ENCODE measurements at places on chromosomes 11 and 22.

DNA sequence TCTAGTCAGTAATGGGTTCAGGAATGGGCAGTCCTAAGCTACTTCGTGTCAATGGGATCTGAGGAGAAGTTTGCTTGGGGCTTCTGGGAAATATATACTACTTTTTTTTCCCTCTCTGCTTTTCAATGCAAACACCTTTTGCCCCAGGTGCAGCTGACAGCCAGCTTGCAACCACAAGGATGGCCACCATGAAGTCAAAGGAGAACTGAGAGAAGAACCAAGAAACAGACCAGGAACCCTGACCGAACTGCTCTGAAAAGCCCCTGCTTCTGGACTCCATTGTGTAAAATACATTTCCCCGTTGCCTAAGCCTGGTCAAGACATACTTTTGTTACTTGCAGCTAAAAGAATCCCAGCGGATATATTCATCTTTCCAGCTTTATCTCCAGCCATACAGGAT is 20.1 kb upstream of the CD44 start:
- DNase-seq, result no peak

DNA sequence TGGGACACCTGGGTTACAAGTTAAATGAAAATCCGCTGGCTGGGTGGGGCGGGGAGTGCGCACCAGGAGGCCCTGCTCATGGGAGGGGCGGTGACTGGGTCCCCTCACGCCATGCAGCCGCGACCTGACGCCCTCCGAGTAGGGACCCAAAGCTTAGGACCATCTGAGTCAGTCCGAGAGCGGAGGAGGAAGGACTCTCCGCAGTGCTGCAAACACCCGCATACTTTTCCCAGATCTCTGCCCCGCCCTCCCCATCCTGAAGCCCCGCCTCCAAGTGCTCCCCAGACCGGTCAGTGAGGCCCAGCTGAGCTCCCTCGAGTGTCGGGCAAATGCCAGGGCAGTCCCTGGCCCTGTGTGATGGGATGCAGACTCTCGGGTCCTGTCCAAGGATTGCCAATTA is 6.6 kb upstream of the FLI1 start:
- DNase-seq, result no peak

DNA sequence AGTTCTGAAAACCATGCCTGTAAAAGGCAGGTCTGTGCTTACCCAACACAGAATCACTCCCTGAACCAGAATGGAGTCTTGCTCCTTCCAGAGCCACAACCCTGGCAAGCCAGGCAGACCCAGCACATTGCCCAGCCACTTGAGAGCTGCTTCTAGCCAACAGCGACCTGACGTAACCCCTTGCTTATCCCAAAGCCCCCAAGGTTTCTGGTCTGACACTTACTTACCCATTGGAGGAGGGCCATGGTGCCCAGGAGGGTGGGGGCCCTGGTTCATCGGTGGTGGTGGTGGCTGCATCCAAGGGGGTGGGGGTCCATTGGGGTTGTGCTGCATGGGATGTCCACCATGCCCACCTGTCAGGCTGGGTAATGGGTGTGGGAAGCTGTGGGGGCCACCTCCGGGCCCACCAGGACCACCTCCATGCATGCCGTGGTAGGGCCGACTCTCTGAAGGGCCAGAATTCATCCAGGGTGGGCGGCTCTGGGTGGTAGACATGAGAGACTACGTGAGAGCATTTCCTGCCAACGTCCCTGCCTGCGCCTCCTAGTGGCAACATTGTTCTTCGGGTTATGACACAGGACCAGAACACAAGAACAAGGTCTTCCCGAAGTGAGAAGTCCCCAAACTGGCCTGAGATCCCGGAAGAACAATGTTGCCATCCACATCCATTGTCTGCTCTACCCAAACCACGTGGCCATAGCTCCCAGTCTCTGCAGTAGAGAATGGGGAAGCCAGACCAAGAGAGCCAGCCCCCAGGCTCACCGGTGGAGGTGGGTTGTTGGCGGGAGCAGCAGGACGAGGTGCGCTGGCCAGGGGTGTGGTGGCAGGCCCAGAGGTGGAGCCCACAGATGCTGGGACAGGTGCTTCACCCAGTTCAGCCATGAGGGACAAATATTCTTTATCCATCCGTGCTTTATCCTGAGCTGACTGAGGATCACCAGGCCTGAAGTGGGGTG is 7.8 kb upstream of the PYGM start:
- DNase-seq, result no peak

DNA sequence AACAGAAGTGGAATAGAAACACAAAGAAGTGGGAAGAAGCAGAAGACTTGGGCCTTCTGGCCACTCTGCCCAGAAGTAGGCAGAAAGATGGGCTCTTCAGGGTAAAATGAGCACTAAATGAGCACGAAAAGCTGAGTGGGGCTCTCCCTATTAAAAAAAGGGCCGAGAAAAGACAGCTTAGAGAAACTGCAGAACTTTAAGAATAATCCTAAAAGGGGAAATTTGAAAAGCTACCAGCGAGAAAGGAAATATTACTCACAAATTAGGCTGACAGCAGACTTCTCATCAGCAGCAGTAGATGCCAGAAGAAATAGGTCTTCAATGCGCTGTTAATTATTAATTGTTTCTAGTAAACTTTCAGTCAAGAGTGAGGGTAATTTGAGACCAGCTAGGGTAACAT is 78.2 kb downstream of the UVRAG start:
- no peak for DNase-seq

- no peak for DNase-seq
Measured at GRCh38 chr22:17115236-17115635, 5.9 kb downstream of the TMEM121B start.

- no peak for DNase-seq
Measured at GRCh38 chr11:12293486-12293885, 83.9 kb upstream of the PARVA start.

DNA sequence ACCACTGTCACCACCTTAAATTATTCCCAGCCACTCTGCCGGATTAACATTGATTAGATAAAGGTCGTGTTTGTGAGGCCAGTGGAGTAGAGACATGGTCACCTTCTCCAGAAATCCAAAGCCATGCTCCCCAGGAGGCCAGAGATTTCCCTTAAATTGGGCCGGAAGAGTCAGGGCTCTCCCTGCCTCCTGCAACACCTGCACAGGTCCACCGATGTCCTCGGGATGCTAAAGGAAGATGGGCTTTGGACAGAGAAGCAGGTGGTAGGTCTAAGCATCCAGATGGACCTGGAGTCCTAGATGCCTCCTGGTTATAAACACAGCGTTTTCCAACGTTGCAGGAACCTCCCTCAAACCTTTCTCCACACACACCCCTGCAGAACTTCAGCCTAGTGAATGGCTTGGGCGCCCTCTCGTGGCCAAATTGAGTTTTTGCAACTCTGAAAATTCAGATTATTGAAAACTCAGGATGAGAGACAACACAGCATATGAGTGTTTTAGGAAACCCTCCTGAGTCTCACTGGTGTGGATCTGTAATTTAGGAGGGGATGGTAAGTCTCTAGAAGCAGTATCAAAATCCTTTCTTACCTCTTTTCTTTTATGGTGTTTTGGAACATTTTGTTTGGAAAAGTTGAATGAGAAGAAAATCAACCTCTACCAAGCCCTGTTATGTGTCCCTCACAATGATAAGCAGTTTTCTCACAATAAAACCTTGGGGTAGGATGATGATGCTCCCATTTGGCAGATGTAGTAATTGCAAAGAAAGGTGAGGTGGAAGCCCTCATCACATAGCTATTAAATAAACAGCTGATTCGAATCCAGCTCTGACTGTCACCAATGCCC is 109.6 kb downstream of the RRAS2 start:
- peak; percentile 52 for DNase-seq

GRCh38 chr11:10268746-10269488 is 25.1 kb downstream of the SBF2 start:
- no peak for DNase-seq

GRCh38 chr11:88103337-88104206 is 71.7 kb downstream of the RAB38 start:
- no peak for DNase-seq

GRCh38 chr22:41596776-41597634 is 7.4 kb upstream of the PMM1 start:
- no peak for DNase-seq

- DNase-seq, result no peak
Measured at GRCh38 chr22:47748957-47749356, 986.5 kb downstream of the TBC1D22A start.

DNA sequence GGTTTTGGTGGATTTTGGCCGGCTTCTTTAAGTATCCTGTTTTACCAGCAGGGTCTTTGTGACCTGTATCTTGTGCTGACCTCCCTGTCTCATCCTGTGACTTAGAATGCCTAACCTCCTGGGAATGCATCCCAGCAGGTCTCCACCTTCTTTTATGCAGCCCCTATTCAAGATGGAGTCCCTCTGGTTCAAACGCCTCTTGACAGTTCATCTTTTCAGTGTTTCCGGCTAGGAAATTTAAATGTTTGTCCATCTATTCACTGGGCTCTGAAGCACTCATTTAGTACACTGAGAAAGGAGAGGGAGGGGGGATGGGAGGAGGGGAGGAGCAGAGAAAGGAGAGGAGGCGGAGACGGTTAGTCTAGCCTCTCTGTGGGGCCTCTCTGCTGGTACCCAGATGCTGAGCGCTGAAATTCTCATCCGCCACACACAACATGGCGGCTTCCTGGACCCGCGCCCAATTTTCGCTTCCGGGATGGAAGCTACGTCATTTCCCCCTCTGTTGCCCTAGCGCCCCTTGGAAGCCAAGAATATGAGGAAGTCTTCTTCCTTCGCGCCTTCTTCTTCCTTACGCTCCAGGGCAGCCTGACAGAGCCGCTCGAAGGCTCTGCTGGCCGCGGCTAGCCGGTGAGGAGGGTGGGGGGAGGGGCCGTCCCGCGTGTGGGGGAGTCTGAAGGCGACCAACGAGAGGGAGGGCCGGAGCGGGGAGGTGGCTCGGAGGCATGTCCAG is 69.0 kb upstream of the SYT13 start:
- DNase-seq, result peak; percentile 80

- DNase-seq, result no peak
Measured at GRCh38 chr11:32713496-32713895, 81.0 kb downstream of the CCDC73 start.

GRCh38 chr22:27461470-27461869 is 340.1 kb downstream of the MN1 start:
- no peak for DNase-seq

- no peak for DNase-seq
Measured at GRCh38 chr22:39773976-39774539, 119.5 kb downstream of the ENTHD1 start.

DNA sequence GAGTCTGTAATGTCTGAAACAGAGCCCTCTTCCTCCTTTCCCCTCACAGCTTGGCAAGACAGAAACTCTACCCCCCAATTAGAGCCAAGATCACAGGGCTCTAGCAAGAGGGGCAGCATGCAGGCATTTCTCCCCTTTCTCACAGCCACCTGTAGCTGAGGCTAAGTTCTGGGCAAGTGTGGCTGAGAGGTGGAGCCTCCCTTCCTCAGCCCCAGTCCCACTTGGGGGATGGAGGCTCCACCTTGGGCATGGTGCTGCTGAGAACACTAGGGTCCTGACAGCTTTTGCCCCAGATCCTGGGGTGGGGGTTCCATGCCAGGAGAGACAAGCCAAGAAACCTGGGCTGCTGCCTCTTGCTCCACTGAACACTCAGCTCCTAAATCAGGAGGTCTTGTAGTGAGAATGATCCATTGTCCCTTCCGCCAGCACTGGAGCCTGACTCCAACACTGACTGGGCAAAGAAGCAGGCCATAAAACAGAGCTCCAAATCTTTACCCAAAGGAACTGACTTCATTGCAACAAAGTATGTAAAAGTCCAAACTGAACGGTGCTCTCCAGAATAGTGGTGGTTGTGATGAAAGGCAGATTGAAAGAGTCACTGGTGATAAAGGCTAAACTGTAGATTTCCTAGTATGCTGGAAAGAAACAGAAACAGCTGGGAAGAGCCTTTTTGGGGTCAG is 25.6 kb downstream of the NARS2 start:
- DNase-seq, result no peak

DNA sequence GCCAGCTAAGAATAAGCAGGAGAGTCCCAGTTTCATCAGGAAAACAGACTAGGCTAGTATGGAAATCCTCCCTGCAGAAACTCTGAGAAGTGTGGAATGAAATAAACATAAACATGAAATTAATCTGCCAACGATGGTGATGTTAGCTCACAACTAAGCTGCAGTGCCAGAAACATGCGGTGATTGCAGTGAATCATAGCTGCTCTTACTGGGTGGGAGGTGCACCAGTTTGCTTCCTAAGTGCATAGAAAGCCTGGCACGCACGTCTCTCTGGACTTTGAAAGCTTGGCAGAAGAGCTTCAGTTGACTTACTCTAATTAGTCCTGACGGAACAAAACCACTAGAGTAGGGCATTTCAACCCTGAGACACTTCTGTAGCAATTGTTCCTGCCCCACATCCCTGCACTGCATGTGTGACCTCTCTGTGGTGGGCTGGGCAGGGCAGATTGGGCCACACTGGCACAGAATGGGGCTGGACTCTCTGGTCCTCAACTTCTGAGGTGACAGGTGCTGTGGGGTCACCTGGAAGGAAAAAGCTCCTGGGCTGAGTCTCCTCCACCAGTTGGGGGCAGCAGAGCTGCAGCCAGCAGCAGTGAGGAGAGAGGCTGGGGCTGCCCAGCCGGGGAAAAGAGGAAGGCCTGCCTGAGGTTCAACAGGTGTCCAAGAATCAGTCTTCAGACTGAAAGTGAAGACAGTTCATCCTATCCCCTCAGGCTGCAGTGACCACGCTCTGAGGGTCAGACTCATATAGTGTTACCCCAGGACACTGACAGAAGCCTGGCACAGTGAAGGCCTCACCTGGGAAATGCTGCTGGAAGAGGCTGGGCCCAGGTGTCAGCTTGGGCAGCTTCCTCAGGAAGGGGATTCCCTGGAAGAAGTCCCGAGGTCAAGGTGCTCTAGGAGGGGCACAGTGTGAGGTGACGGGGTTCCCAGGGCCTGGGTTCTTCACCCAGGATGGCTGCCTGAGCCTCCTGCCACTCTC is 40.5 kb downstream of the GGTLC2 start:
- no peak for DNase-seq

- DNase-seq, result no peak
Measured at GRCh38 chr11:3723014-3723708, 52.0 kb upstream of the CHRNA10 start.

- DNase-seq, result no peak
Measured at GRCh38 chr11:18064450-18065054, 18.5 kb upstream of the TPH1 start.

- DNase-seq, result no peak
Measured at GRCh38 chr11:75333022-75333806, 18.2 kb downstream of the ARRB1 start.

GRCh38 chr11:125211191-125211947 is 46.8 kb downstream of the PKNOX2 start:
- no peak for DNase-seq

- DNase-seq, result peak; percentile 18
Measured at GRCh38 chr22:25202290-25202921, 2.7 kb downstream of the CRYBB3 start.

DNA sequence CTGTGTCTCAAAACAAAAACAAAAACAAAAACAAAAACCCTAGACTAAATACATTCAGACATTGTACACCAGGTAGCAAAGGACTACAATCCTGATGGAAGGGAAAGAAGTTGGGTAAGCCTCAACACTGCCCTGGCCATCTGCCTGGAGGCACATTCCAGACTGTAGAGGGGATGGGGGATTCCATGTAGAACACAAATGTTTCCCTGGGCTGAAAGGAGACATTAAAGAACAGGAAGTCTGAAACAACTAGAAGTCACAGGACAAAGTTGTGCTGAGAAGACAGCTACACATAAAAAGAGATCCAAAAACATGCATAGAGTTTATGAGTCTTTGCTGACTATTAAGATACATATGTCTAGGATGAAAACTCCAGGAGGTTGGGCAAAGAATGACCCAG is 83.9 kb downstream of the RRAS2 start:
- DNase-seq, result no peak

All from stimulated activated CD8-positive, alpha-beta memory T cell treated with anti-CD3 and anti-CD28 coated beads, Interleukin-7, amount 100 ng/mL, for 1 hour (primary cell).